ENCODE measurements at places on chromosomes 3 and 15.

GRCh38 chr3:192772240-192772894 lies 45.0 kb upstream of the FGF12 start:
- DNase-seq = no peak

DNA sequence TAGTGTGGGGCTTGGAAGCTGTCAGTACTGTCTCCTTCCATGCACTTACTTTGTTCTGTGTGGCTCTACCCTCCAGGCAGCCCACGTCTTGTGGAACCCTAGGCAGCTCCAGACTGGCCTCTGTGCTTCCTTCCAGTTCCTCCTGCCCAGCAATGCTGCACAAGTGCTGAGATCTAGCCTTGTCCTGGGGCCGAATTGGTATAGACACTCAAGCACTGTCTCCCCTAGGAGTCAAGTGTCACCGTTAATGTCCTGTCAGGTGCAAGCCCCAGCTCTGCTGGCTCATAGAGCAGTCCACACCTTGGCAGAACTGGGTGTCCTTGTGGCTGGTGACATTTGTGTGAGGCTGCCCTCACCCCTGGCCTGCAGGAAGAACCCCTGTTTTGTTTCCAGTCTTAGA lies 130.1 kb downstream of the EEFSEC start:
- no peak for DNase-seq

GRCh38 chr3:196406811-196407470 lies 25.3 kb downstream of the UBXN7 start:
- DNase-seq = no peak

GRCh38 chr3:149278911-149279310 lies 54.5 kb downstream of the TM4SF18 start:
- DNase-seq = no peak

- no peak for DNase-seq
Observed at GRCh38 chr3:147407498-147408187, 1.3 kb upstream of the ZIC4 start.

DNA sequence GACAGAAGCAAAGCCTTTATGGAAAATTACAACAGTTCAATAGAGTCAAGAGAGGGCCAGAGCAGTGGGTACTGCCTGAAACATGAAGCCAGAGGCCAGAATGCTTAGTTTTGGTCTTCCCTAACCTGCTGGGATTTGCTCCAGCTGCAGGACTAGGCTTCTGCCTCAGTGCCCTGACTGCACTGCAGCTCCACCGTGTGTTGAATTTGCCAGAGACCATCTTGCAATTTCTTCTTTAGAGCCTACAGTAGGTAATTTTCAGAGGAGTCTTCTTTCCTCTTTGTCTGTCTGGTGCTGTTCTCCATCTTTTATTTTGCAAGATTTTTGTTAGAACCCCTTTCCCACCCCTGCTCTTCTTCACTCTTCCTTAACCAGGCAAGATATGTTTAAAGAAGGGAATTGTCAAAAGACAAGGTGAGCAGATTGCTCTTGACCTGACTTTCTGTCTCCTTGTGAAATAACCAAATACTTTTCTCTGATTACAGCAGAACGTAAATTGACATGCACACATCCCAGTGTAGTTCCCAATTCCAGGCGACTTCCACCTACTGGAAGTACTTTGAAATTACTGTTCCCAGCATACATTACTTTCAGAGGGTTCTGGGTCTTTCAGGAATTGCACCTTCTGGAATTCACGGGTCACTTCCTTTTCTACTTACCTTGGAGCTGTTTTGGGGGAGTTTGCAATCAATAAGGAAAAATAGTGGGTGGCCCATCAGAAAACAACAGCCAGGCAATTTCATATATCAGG lies 161.2 kb downstream of the MINAR1 start:
- no peak for DNase-seq

DNA sequence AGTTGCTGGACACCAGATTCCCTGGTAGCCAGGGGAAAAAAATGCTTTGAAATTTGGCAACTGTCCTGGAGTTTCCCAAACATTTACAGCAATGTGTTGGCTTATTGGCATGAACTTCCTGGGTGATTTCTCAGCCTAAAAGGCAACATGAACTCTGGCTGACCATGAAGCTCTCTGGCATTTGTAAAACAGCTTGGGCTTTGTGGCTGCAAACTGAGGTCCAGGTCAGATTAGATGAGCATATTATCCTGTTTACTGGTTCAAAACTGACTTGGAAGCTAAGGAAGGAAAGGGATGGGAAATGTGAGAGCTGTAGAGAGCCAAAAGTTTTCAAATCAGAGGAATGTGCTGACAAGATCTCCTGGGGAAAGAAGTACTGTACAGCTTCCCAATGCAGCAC lies 139.0 kb downstream of the P3H2 start:
- DNase-seq = no peak

GRCh38 chr3:71591101-71591500 lies 7.6 kb upstream of the FOXP1 start:
- DNase-seq = no peak

DNA sequence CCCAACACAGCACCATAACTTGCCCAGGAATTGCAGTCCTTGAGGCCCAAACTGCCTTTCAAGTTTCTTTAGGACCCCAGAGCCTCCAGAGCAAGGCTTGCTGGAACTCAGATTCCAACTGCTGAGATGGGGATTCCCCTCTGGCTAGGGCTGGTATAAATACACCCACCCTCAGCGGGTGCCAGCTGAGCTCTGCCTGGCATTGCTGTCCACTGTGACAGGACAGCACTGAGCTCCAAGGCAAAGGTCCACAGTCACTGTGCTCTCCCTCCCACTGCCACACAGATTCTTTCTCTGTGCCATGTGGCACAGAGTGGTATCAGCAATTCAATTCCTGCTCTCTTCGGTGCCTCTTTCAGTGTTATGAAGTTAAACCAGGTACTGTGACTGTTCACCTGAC lies 304.2 kb upstream of the LMCD1 start:
- no peak for DNase-seq

DNA sequence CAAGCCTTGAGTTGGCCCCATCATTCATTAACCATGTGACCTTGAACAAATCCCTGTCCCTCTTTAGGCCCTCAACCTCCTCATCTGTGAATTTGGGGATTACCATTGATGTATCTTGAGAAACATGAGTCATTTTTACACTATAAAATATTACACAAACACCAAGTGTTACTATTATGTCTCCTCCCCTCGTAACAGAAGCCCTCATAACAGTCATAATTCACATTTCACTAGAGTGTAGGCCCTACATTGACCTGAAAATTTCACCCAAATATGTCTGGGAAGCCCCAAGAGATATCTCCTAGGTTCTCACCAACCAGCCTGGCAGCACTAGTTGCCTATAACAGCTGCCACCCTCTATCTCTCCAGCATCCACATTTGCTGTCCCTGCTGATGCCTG lies 15.8 kb upstream of the SLC6A1 start:
- DNase-seq = no peak

GRCh38 chr15:75891895-75892294 lies 11.8 kb upstream of the FBXO22 start:
- no peak for DNase-seq

GRCh38 chr15:81161160-81161673 lies 27.1 kb downstream of the CFAP161 start:
- no peak for DNase-seq

DNA sequence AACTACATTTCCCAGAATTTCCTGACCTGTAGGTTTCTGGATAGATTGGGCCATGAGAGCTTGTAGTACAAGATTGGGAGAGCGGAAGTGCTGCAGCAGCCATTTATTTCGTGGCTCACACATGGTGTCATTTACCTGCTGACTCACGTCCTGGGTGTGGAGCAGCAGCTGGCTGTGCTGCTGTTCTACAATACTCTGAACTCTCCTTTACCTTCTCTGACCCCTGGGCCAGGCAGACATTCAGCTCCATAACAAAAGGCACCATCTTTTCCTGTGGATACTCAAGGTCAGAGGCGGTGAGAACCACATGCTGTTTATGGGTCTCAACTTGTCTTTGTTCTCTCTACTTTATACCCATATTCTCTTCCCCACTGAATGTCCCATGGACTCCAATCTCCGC lies 490.2 kb downstream of the IGSF11 start:
- no peak for DNase-seq

DNA sequence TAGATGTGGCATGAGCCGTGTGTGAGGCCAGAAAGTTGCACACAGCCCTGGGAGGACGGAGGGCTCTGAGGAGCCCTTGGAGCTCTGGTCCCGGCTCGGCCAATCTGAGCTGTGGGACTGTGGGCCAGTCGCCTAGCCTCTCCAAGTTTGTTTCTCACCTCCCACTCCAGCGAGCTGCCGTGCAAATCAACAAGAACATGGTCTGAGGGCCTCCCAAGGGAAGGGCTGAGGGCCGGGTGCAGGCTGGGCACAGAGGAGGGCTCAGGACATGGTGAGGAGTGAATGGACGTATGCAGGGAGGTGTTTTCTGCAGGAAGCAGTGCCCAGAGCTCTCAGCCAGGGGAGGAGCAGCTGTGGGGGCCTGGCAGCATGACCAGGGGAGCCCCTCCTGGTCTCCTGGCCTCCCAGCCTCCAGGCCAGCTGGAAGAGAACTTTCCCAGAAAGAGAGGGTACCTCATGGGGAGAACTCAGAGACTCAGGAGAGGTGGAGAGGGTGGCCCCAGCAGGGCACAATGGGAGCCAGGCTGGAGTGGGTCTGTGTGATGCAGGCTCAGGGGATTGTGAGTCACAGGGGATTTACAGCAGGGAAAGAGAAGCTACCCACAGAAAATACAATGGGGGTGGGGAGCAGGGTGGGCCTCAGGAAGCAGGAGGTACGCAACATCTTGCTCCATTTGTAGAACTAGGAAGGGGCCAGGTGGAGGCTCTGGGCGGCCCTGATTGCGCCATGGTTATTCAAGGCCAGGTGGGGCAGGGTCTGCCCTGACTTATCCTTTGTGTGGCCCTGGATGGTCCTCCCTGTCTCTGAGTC lies 24.8 kb downstream of the PSTPIP1 start:
- DNase-seq = no peak

DNA sequence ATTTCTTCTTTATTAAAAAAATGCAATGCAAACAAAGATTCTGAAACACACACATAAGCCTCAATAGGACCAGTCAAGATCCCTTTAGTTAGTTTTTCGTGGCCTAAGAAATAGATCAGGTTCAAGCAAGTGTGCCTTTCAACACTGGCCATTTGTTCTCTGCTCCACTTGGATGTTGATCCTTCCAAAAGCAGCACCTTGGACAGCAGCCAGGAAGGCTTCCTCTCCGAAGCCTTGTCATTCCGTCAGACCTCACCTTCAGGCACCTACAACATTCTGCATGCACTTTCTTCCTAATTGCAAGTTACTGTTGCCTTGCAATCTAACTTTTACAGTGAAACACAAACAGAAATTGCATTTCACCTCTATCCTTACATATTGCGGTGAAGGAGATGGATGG lies 155.9 kb upstream of the FEZF2 start:
- DNase-seq = no peak

DNA sequence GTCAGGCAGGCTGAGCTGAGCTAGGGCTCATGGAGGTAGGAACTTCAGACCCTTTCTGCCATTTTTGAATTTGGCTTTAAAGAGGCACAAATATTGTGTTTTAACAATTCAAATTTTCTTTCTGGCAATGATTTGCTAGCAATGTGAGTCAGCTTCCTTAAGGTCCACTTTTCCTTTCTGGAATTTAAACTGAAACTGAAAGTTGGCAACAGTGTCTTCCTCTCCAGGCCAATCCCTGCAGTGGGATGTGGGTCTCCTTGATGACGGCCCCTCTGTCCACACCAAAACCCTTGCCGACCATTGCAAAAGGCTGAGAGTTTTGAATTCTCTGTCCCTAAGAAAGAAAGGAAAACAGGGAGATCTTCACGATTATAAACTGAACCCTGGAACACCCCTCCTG lies 27.1 kb downstream of the RPSA start:
- DNase-seq = no peak

- DNase-seq = no peak
Observed at GRCh38 chr15:45903283-45903682, 268.5 kb downstream of the SQOR start.

DNA sequence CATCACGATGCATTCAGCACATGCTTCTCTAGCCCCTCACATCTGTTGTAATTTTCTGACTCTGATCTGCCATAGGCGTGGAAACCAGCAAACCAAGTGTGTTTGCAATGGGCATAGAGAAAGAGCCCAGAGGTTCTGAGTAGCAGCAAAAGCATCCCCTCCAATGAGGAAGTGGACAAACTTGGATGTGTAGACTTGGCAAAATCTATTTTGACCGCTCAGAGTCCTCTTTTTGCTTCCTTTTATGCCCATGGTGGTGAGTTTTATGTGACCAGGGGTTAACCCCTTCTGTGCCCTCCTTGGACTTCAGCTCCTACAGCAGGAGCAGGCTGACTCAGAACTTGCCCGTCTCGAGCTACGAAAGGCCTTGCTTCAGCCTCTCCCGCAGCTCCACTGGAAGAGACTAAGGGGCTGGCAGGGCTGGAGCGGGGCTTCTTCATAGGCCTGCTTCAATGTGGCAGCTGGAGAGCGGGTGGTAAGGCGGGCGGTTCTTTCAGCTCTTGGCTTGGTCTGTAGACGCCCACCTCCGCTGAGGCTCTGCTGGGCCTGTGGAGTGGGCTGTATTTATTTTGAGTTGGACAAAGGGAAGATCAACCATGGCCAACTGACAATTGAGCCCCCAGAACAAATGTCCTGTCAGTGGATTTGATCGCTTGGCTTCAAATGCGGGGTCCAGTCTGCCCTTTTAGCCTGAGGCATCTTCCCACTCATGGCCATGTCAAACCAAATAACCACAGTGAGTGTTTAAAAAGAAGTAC lies 6.5 kb upstream of the ETV5 start:
- no peak for DNase-seq

GRCh38 chr15:57384024-57384423 lies 7.7 kb downstream of the CGNL1 start:
- DNase-seq = no peak

- DNase-seq = no peak
Observed at GRCh38 chr3:39849992-39850715, 40.7 kb downstream of the MYRIP start.

GRCh38 chr15:32828507-32829186 lies 110.8 kb downstream of the GREM1 start:
- DNase-seq = no peak

GRCh38 chr3:124217542-124217941 lies 225.6 kb upstream of the ROPN1 start:
- DNase-seq = peak; percentile 7

GRCh38 chr3:107837895-107838612 lies 252.8 kb downstream of the CD47 start:
- no peak for DNase-seq

GRCh38 chr3:53030619-53031449 lies 15.0 kb downstream of the SFMBT1 start:
- DNase-seq = no peak
